Thoracic aorta (tissue), 2 donors: ENCODE measurements at places on chromosomes 3 and 15. TPM values are rescaled to one million over a fixed set of nuclear protein-coding genes. Genes with fewer than 3 reads are reported as not detected.

Gene PLA2G4E
- total RNA-seq, result not detected

Gene ITIH4
- total RNA-seq, result 51.4 TPM

Gene CEMIP
- total RNA-seq, result 1.2 TPM

Gene TERC
- total RNA-seq, result 132 TPM

Gene STRIT1
- total RNA-seq, result not detected

Gene GOLGA8G
- not detected for total RNA-seq

Gene NR2E3
- total RNA-seq, result 0.27 TPM

Gene C3orf85
- total RNA-seq, result not detected

Gene GOLGA6B
- total RNA-seq, result not detected

Gene CFAP100
- total RNA-seq, result not detected

Gene C3orf49
- not detected for total RNA-seq

Gene FSIP1
- total RNA-seq, result 0.21 TPM

Gene DLL4
- 13.0 TPM for total RNA-seq

- no peaks in the 10 kb centered on the region for H3K27me3 ChIP-seq
- no peak overlapping the region for H3K27ac ChIP-seq
- peaks cover 1% of the 10 kb centered on the region for H3K4me1 ChIP-seq
- no peak overlapping the region for H3K4me3 ChIP-seq
These were observed 33.7 kb downstream of the SLC2A2 start for GRCh38 chr3:170992854-170993253.

DNA sequence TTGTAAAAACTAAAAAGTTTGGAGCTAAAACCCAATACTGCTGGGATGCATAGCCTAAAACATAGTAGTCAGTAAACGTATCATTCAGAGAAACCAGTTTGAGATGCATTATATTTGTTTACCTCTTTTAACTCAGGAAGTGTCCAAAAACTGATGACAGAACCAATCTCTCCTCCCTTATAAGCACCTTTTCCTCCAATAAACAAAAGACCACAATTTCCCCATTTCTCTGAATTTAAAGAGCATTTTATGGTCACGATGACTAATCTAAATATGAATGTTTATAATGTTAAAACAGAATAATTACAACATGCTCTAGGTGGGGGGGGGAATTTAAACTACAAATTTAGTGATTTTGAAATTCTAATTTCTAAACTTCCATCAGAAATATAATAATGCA is 58.5 kb downstream of the CEP63 start:
- no peak for DNase-seq
- peaks cover 14% of the 10 kb centered on the region for H3K36me3 ChIP-seq
- H3K27ac ChIP-seq, result no peak overlapping the region
- H3K4me3 ChIP-seq, result no peak overlapping the region
- no peaks in the 10 kb centered on the region for H3K4me1 ChIP-seq

GRCh38 chr3:48927928-48928327 is 9.3 kb downstream of the ARIH2 start:
- peaks cover 39% of the 10 kb centered on the region for H3K4me1 ChIP-seq
- no peak overlapping the region for H3K4me3 ChIP-seq
- no peaks in the 10 kb centered on the region for H3K27me3 ChIP-seq

DNA sequence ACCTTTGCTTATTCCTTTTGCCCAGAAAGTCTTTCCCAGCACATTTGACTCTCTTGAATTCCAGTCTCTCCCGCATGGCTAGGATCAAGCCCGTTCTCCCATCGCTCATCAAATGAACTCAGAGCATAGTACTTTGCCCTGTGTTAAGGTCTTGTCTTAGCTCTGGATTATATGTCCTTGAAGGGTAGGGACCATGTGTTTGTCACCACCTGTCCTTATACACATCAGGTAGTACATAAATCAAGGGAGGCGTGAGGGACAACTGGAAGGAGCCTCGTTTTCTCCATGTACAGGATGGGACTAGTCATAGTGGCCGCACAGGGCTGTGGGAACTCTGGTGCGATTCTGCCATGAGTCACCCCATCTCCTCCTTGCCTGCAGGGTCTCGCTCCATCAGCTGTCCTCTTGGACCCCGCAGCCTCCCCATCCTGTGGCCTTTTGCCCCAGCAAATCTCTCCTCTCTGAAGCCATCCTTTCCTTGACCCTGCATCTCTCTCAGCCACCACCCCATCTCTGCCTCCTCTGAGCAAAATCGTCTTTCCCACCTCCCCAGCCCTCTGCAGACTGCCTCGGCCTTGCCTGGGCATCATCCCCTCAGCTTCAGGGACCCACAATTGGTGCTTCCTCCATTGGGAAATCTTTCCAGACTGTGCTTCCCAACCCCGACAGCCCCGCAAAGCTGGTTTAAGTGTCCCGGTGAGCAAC is 33.4 kb upstream of the RAB6B start:
- no peaks in the 10 kb centered on the region for H3K27me3 ChIP-seq
- no peak for DNase-seq
- no peaks in the 10 kb centered on the region for H3K36me3 ChIP-seq
- H3K4me3 ChIP-seq, result no peak overlapping the region
- H3K4me1 ChIP-seq, result peaks cover 4% of the 10 kb centered on the region

DNA sequence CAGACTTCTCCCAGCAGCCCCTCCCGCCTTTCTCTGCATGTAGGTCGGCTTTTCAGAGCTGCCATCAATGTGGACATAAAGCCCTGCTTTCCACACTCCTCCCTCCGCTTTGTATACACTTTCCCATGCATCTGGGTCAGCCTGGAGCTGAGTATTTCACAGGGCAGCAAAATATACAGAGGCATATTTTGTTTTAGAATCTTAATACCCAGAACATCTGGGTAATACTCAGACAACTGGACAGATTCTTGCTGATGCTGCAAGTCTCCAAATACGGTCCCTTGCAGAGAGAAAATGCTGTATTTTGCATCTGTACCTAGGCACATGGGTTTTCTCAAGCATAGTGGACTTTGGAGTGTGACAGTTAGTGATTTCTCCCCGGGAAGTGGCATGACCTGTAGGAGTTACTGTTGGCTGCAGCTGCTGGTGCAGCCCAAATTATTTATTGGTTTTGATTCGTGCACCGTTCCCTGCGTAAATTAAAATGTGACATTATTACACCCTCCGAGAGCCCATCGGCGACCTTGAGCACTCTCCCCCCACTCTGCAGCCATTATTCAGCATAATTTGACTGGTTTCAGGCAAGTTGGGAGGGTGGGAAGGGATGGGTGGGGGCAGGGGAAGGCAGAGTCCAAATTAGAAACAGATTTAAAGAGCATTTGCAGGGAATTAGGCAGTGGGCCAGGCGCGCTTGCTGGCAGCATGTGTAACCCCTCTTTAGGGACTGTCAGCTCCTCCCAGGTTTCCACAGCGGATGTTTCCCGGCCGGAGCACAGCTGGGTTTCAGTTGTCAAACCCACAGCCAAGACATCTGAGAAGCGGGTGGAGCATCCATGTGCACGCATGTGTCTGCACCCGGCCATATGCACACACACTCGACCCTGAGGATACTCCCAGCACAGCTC is 100.8 kb downstream of the CPN2 start:
- DNase-seq, result no peak
- H3K27me3 ChIP-seq, result peaks cover 5% of the 10 kb centered on the region

GRCh38 chr3:124601190-124601589 is 129.1 kb upstream of the UMPS start:
- no peak overlapping the region for H3K4me3 ChIP-seq
- DNase-seq, result no peak
- H3K36me3 ChIP-seq, result no peaks in the 10 kb centered on the region
- no peaks in the 10 kb centered on the region for H3K27me3 ChIP-seq
- peak overlapping the region; percentile 51 for H3K27ac ChIP-seq

- H3K27me3 ChIP-seq, result no peaks in the 10 kb centered on the region
- no peak for DNase-seq
- peaks cover 64% of the 10 kb centered on the region for H3K4me1 ChIP-seq
- H3K27ac ChIP-seq, result peak overlapping the region; percentile 39
- peaks cover 8% of the 10 kb centered on the region for H3K36me3 ChIP-seq
These were observed 16.9 kb downstream of the TGFBR2 start for GRCh38 chr3:30623351-30623750.

DNA sequence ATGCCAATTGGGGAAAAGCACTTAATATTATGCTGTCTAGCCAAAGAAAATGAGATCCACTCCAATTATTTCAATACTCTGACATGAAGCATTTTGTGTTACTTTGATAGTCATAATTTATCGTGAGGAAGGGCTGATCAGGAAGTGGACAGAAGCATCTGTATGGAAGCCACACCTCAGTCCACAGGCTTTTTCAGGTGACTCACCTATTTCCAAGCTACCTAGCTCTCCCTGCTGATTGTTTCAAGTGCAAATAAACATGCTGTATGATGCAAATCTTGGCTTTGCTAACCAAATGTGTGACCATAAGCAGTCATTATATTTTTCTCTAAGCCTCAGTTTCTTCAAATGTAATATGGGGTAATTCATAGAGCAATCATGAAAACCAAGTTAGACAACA is 30.8 kb upstream of the CPB1 start:
- no peaks in the 10 kb centered on the region for H3K27me3 ChIP-seq
- H3K36me3 ChIP-seq, result no peaks in the 10 kb centered on the region
- H3K4me3 ChIP-seq, result no peak overlapping the region

- H3K27ac ChIP-seq, result no peak overlapping the region
- peaks cover 8% of the 10 kb centered on the region for H3K4me1 ChIP-seq
- DNase-seq, result no peak
These were observed 175.9 kb downstream of the CHST2 start for GRCh38 chr3:143295201-143296080.

DNA sequence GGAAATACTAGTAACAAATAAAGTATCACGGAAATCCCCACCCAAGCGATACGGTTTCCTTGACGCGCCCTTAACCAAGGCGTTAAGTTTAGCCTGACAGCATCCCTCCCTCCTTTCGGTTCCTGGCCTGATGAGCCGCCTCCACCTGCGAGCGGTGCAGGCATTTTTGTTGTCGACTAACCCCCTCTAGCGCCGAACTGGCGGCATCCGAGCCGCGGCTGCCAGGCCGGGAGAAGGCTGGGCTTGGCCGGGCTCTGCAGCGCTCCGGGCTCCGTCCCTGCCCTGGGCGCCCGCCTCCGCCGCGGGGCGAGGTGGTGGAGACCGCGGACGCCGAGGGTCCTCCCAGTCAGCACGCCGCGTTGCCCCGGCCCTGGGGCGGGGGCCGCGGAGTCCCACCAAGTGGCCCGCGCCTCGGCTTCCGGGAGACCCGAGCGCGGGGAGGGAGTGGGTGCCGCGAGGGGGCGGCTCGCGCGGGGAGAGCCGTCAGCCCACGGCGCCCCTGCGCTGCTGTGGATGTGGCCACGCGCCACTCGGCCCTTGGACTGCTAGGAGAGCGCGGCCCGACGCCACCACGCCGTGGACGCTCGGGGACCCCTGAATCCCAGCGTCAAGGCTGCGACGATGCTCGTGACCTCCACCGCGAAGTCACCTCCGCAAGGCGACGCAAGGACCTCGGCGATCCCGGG is 1.1 kb upstream of the EPHA6 start:
- no peaks in the 10 kb centered on the region for H3K36me3 ChIP-seq
- no peaks in the 10 kb centered on the region for H3K4me1 ChIP-seq
- H3K4me3 ChIP-seq, result peak overlapping the region; percentile 86
- peak overlapping the region; percentile 43 for H3K27ac ChIP-seq
- H3K27me3 ChIP-seq, result no peaks in the 10 kb centered on the region

- no peak for DNase-seq
- no peaks in the 10 kb centered on the region for H3K27me3 ChIP-seq
- H3K4me3 ChIP-seq, result no peak overlapping the region
These were observed 102.5 kb downstream of the RPLP1 start for GRCh38 chr15:69555080-69555479.

GRCh38 chr3:131802029-131802428 is 232.8 kb downstream of the CPNE4 start:
- no peak overlapping the region for H3K4me3 ChIP-seq
- H3K27me3 ChIP-seq, result no peaks in the 10 kb centered on the region
- H3K36me3 ChIP-seq, result no peaks in the 10 kb centered on the region

DNA sequence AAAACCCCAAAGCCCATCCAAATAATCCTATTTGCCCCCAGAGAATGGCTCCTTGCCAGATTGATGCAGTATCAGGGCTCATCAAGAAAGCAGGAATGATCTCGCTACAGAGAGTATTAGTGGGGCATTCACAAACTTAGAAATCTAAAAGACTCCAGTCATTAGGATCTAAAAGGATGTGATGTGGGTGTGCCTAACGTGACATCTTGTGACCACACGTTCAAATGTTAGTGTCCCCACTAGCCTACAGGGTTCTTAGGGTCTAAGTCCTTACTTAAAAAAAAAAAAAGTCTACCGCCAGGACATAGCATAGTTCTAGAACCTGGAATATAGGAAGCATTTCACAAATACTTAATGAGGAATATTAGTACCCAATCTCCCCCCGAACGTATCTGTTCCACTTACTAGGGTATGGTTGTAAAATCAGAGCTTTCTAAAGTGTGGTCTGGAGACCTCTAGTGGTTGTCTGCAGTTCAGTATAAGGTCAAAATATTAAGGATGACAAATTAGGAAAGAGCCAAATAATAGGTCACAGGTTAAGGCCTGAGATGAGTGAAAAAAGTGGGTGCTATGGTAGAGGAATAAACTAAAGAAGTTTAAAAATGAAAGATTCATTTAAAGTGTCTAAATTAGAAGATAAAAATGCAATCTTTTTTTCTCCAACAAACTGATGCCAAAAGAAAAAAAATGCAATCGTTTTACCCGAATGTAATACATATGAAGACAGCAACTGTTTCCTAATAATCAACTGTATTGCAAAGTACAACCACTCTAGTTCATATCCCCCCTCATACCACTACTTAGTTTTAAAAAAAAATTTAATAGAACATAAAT is 4.2 kb upstream of the CHRM5 start:
- H3K27ac ChIP-seq, result no peak overlapping the region

GRCh38 chr3:195446359-195446758 is 3.5 kb upstream of the ACAP2 start:
- H3K36me3 ChIP-seq, result no peaks in the 10 kb centered on the region
- no peak for DNase-seq
- H3K4me1 ChIP-seq, result peaks cover 7% of the 10 kb centered on the region
- no peak overlapping the region for H3K4me3 ChIP-seq
- H3K27me3 ChIP-seq, result no peaks in the 10 kb centered on the region

GRCh38 chr3:137771401-137772213 is 7.5 kb downstream of the SOX14 start:
- H3K27ac ChIP-seq, result no peak overlapping the region
- peaks cover 21% of the 10 kb centered on the region for H3K4me1 ChIP-seq
- H3K4me3 ChIP-seq, result peak overlapping the region; percentile 58
- no peaks in the 10 kb centered on the region for H3K36me3 ChIP-seq
- no peak for DNase-seq

- H3K27me3 ChIP-seq, result no peaks in the 10 kb centered on the region
- no peaks in the 10 kb centered on the region for H3K4me1 ChIP-seq
- H3K4me3 ChIP-seq, result no peak overlapping the region
- DNase-seq, result no peak
- H3K36me3 ChIP-seq, result no peaks in the 10 kb centered on the region
These were observed 56.8 kb downstream of the ZNF445 start for GRCh38 chr3:44420676-44421075.
